ENCODE measurements at places on chromosomes 11 and 22.
A peak's percentile ranks its signal among the peaks of the same experiment; 100 is the strongest.

DNA sequence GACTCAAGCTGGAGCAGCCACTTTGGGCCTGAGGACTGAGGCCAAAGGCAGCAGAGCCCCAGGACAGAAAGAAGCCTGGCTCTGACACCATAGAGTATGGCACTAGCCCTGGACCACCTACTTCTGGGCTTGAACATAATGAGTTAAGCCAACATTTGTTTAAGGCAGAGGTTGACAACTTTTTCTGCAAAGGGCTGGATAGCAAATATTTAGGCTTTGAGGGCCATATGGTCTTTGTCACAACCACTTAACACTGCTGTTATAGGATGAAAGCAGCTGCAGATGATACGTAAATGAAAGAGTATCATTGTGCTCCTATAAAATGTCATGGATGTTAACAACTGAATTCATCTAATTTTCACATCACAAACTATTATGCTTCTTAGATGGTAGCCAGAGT, 16.6 kb downstream of the OSBP start:
- no peak for ATAC-seq

- no peak for ATAC-seq
These were observed 54.9 kb downstream of the MTNR1B start for GRCh38 chr11:93024369-93024768.

- ATAC-seq: peak; percentile 96
These were observed at the start of gene RASSF10 for GRCh38 chr11:13008625-13009475. Gene RASSF10, plus strand, starts transcription at chr11:13009316. Its CDS starts 261 bp downstream, at chr11:13009577.

DNA sequence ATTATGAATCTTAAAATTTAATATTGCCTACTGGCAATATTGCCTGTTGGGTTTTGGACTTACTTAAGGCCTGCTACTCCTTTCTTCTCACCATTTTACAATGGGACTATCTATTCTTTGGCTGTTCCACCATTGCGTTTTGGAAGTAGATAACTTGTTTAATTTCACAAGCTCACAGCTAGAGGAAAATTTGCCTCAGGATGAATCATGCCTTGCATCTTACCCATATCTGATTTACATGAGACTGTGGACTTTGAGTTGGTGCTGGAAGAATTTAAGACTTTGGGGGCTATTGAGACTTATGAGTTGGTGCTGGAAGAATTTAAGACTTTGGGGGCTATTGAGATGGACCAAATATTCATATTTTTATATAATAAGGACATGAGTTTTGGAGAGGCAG, 662.6 kb downstream of the METTL15 start:
- ATAC-seq: no peak

DNA sequence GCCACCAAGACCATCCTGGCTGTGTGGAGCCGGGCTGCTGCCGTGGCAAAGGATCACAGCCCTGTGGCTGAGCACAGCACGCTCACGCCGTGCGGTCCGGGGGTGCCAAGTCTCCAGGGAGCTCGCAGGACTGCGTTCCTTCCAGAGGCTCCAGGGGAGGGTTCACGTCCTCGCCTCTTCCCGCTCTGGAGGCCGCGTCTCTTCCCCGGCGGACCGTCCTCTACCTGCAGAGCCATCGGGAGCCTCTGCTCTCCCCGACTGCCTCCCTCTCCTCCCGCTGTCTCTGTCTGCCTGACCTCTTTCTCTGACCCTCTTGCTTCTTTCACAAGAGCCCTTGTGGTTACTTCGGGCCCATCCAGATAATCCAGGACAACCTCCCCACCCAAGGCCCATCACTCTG, 11.4 kb upstream of the MUC5AC start:
- ATAC-seq: no peak

- peak; percentile 22 for ATAC-seq
These were observed 483.3 kb upstream of the ARHGAP42 start for GRCh38 chr11:100203789-100204188.

GRCh38 chr11:86446924-86447285, 72.2 kb downstream of the CCDC81 start:
- ATAC-seq: no peak

DNA sequence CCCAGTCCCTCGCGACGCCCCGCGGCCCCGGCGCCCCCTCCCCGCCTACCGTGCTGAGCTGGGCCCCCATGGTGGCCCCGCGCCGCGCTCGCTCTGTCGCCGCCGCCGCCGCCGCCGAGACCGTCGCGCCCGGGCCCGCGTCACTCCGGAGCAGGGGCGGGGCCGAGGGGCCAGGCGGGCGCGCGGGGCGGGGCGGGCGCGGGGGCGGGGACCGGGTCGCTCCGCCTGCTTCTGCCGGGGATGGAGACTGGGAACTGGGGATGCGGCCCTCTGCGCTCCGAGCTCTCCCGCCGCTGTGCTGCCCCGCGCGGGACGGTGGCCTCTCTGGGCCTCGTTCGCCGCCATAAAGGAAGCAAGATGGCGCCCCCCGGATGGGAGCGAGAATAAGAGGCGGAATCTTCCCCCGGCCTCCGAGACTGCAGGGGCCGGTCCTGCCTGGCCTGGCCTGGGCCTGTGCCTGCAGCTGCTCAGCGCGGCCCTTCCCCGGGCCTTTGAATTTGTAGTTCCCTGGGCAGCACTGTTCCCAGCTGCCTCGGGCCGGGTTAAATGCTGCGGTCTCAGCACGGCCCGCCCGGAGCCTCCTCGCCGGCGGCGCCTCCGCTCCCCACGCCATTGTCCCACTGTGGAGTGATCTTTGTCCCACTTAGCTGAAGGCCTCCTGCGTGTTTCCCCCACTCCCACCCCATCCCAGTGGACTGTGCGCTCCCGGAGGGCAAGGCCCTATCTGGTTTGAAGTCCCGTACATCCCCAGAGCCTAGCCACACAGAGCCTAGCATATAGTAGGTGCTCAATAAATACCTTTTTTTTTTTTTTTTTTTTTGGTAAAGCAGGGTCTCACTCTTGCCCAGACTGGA, at the start of gene CYB5R3:
Gene CYB5R3, minus strand, starts transcription at position 147 of the 854 bp plus-strand sequence. Its CDS starts 77 bp downstream, at position 70.
- ATAC-seq: peak; percentile 74
